ENCODE measurements at places on chromosomes 7 and 10. TPM values are rescaled to one million over a fixed set of nuclear protein-coding genes. Genes with fewer than 3 reads are reported as not detected.

DNA sequence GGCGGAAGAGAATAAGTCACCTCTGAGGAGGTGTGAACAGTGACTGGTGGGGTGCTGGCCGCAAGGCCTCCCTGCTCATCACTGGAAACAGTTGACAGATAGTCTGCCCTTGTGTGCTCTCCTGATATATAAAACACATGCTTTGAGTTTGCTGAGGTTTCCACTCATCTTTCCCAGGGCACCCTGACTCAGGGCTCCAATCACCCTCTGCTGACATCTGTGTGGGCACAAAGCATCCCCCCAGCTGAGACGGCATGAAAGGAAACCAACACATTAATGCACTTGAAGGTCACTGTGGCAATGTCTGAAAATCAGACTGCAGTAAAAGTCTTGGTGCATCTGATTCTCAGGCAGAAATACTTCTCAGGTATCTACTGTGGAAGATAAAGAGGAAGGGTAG is 49.8 kb downstream of the EPDR1 start:
- no peak for DNase-seq

DNA sequence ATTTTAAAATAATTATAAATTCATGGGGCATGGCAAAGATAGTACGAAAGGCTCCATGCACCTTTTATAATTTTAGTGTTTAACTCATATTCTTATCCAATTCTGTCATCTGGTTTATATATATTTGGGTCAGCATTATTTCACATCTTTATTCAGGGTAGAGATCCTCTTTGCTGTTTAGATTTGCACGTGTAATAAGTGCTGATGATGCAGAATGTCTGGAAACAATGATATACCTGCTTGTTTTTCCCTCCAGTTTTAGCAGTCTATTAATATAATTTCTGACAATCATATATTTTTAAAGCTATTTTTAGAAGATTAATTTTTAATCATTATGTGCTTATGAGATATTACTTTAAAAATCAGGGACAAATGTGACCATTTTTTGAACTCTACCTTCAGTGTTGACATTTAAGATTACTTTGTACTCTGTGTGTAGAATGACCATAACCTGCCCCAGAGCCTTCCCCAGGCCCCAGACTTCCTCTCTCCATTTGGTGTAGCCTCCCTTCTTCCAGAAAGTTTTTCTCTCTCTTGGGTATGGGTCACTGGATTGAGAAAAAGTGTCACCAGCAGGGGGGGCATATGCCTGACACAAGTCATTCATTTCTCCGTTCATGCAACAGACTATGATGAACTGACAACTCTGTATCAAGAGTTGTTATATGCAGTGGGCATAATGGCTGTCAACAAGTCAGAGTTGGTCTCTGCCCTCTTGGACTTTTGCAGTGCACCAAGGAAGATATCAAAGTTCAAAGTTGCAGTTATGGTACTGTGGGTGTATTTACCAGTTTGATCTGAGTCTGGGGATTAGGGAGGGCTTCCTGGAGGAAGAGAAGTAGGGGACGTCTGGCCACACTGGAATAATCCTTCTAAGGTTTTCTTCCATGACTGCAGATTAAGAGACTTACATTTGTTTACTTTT is 192.6 kb upstream of the CCDC6 start:
- no peak for DNase-seq

GRCh38 chr10:3924344-3924743 is 139.3 kb upstream of the KLF6 start:
- DNase-seq: no peak

- no peak for DNase-seq
These were observed 124.7 kb upstream of the CTBP2 start for GRCh38 chr10:125284875-125285597.

PDGFA gene
- 25.9 TPM for polyA plus RNA-seq

TRPV5 gene
- polyA plus RNA-seq: 0.10 TPM

DNA sequence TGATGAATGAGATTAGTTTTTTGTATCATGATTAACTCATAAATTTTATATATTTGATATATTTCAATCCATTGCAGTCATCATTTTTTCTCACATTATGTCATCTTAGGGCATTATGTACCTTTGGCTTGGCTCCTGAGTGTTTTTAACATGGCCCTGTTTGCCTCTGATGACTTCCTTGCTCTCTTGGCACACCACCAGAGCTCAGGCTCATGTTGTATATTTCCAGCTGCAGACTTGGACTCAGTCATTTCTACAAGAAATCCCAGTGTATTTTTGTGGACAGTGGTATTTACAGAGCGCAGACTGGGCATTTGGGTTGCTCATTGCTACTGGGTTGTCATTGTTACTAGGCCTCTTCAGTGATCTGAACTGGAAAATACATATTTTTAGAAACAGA is 188.5 kb downstream of the ADRA2A start:
- no peak for DNase-seq
